ENCODE measurements at places on chromosomes 13 and 19.
A peak's percentile ranks its signal among the peaks of the same experiment; 100 is the strongest.

DNA sequence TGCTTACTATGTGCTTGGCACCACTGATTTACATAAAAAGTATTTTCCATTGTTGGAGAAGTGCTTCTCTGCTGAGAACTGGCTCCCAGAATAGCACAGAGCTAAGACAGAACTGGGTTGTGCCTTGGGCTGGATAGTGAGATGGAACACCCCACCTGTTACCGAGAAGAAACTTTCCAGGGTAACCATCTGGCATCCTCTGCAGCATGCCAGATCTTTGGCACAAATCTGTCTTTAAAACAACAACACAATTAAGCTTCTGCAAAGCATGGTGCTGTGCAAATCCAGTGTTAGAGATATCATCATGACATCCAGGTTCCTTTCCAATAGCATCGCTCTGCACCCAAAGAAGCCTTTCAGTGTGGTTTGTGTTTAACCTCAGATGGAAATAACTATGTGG, 202.5 kb upstream of the RFC3 start:
- no peak overlapping the region for H3K4me3 ChIP-seq
- peaks cover 3% of the 10 kb centered on the region for H3K4me1 ChIP-seq
- H3K27me3 ChIP-seq = no peaks in the 10 kb centered on the region
- H3K36me3 ChIP-seq = no peaks in the 10 kb centered on the region

DNA sequence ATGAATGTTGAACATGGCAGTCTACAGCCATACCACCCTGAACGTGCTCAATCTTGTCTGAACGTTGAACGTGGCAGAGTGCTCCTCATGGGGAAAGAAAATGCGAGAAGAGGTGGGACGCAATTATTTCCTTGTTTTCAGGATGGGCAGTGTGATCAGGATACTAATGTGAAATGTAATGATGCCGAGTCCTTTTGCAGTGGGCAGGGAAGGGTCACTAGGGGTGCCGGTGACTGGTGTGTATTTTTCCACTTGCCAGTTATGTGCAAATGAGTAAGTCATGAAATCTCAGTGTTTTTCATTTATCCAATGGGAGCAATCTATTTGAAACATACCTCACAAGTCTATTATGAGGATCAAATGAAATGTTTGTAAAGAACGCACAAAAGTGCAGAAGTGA, 84.8 kb downstream of the LNX2 start:
- no peaks in the 10 kb centered on the region for H3K4me1 ChIP-seq
- H3K36me3 ChIP-seq = no peaks in the 10 kb centered on the region
- no peak for DNase-seq

- DNase-seq = no peak
- H3K27me3 ChIP-seq = no peaks in the 10 kb centered on the region
- peaks cover 42% of the 10 kb centered on the region for H3K36me3 ChIP-seq
- no peak overlapping the region for H3K4me3 ChIP-seq
- H3K4me1 ChIP-seq = peaks cover 16% of the 10 kb centered on the region
Measured at GRCh38 chr19:5132206-5132560, 163.3 kb downstream of the KDM4B start.

DNA sequence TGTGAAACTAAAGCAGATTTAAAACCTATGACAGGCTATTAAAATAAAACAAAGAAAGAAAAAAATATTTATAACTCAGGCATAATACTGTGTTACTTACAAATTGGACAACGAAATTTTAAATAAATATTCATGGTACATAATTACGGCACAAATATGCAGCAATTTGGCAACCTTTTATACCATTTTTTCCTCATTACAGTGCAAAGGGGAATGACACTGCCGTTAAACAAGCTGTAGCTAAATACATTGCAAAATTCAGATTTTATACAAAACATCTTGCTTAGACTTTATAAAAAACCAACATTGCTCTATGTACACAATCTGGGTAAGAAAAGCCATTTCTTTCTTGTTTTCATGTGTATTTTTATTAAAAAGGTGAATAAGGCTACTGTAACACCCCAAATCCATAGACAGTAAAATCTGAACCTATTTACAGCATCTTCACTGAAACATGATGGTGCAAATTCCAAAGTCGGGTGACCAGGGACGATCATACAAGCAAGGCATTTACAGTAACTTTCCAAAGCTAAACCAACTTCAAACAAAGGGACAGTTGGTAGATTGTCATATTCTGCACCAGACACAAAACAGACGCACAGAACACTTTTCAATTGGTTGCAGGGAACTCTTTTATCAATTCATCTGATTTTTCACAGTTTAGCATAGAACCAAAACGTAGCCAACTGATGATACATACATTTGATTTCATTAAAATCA, 45.5 kb downstream of the EFNB2 start:
- no peaks in the 10 kb centered on the region for H3K27me3 ChIP-seq
- DNase-seq = no peak
- peaks cover 14% of the 10 kb centered on the region for H3K36me3 ChIP-seq
- no peak overlapping the region for H3K27ac ChIP-seq
- H3K4me3 ChIP-seq = no peak overlapping the region

DNA sequence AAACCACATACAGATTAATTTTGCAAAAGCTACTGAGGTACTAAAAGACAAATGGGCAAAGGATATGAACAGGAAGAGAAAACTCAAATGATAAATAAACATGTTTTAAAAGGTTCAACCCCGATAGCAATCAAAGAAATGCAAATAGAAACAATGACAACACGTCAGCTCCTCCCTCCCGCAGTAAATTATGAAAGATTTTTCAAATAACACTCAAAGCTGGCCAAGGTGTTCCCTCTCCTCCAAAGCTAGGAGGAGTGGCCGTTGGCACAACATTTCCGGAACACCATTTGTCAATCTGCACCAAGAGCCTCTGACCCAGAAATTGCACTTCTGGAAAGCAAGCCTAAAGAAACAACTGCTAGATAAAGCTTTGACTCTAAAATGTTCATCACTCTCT, 28.3 kb downstream of the INSR start:
- H3K36me3 ChIP-seq = peaks cover 10% of the 10 kb centered on the region
- H3K4me3 ChIP-seq = no peak overlapping the region
- no peaks in the 10 kb centered on the region for H3K27me3 ChIP-seq
- H3K27ac ChIP-seq = no peak overlapping the region

- H3K27ac ChIP-seq = no peak overlapping the region
- no peak overlapping the region for H3K4me3 ChIP-seq
- no peak for DNase-seq
- no peaks in the 10 kb centered on the region for H3K4me1 ChIP-seq
- no peaks in the 10 kb centered on the region for H3K36me3 ChIP-seq
Measured at GRCh38 chr13:92297971-92298942, 899.8 kb downstream of the GPC5 start.

- H3K36me3 ChIP-seq = peaks cover 16% of the 10 kb centered on the region
- H3K27me3 ChIP-seq = no peaks in the 10 kb centered on the region
- no peak for DNase-seq
- no peak overlapping the region for H3K27ac ChIP-seq
- no peak overlapping the region for H3K4me3 ChIP-seq
- H3K4me1 ChIP-seq = peaks cover 2% of the 10 kb centered on the region
Measured at GRCh38 chr19:33086955-33087354, 6.0 kb downstream of the GPATCH1 start.

GRCh38 chr13:22486490-22486889, 694.3 kb upstream of the SGCG start:
- no peak for DNase-seq
- no peaks in the 10 kb centered on the region for H3K4me1 ChIP-seq
- H3K27me3 ChIP-seq = no peaks in the 10 kb centered on the region
- no peak overlapping the region for H3K27ac ChIP-seq
- H3K36me3 ChIP-seq = no peaks in the 10 kb centered on the region

DNA sequence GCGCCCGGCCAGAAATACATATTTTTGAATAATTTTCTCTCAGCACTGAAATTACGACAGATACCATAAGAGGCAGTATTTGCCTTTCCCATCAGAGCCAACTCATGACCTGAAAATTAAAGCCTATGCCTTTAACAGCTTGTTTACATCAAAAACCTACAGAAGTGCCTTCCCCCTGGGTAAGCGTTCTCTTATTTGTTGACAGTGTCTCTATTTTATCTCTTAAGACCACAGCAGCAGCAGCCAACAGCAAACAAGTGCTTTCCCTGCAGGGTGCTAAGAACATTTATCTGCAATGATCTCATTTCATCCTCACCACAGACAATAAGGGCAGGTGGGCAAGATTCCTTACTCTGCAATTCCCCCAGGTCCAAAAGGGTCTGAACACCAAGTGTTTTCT, 6.0 kb downstream of the AKAP8L start:
- H3K4me1 ChIP-seq = peaks cover 11% of the 10 kb centered on the region
- peaks cover 22% of the 10 kb centered on the region for H3K36me3 ChIP-seq
- H3K4me3 ChIP-seq = no peak overlapping the region
- H3K27ac ChIP-seq = no peak overlapping the region
- DNase-seq = no peak
- H3K27me3 ChIP-seq = no peaks in the 10 kb centered on the region

GRCh38 chr13:46332772-46333171, 54.3 kb downstream of the RUBCNL start:
- DNase-seq = no peak
- no peak overlapping the region for H3K4me3 ChIP-seq
- H3K4me1 ChIP-seq = no peaks in the 10 kb centered on the region
- H3K36me3 ChIP-seq = no peaks in the 10 kb centered on the region

- no peaks in the 10 kb centered on the region for H3K36me3 ChIP-seq
- H3K4me3 ChIP-seq = no peak overlapping the region
- no peaks in the 10 kb centered on the region for H3K27me3 ChIP-seq
- peaks cover 3% of the 10 kb centered on the region for H3K4me1 ChIP-seq
- no peak overlapping the region for H3K27ac ChIP-seq
Measured at GRCh38 chr13:37364007-37364406, 234.6 kb downstream of the POSTN start.

DNA sequence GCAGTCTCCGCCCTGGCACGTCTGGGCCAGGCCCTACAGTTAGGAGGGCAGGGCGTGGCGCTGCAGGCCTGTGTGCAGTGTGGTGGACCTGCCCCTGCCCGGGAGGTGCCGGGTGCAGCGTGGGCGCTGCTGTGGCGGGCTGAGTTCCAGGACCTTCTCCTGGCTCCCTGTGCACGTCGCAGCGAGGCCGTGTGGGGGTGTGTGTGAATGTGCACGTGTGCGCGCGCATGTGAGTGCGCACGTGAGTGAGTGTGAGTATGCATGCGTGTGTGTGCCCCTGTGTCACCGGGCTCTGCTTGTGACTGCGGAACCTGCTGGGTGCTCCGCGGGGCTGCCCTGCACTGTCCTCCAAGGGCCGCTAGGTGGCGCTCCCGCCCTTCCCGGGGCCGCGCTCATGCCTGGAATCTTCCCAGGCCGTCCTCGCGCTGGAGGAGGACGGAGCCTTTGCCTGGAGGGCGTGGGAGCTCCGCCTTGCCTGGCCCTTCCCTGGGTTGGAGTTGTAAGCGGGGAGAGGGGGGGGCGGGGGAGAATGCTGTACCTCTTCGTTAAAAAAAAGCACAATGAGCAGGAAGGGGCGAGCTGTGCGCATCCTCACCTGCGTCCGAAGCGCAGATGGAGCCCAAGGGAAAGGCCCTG, 79.3 kb downstream of the KDM4B start:
- no peak overlapping the region for H3K4me3 ChIP-seq
- H3K27ac ChIP-seq = no peak overlapping the region
- DNase-seq = peak; percentile 67

DNA sequence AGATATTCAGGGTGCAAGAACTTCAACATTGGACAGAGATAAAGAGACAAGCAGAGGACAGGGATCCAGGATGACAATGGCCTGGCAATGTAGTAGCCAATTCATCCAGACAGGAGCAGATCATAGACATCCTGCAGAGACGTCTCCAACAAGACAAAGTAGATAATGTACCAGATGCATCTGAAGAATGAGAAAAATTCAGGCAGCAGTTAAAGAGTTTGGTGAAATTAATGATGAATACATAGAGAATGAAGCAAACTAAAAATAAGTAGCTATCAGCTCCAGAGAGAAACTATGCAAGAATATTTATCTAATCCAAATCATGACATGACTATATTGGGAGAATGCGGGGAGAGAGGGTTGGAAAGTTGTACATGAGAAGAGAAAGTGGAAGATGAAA, 278.4 kb upstream of the DACH1 start:
- H3K36me3 ChIP-seq = no peaks in the 10 kb centered on the region
- no peaks in the 10 kb centered on the region for H3K4me1 ChIP-seq
- no peak overlapping the region for H3K27ac ChIP-seq
- no peak overlapping the region for H3K4me3 ChIP-seq
- no peaks in the 10 kb centered on the region for H3K27me3 ChIP-seq

DNA sequence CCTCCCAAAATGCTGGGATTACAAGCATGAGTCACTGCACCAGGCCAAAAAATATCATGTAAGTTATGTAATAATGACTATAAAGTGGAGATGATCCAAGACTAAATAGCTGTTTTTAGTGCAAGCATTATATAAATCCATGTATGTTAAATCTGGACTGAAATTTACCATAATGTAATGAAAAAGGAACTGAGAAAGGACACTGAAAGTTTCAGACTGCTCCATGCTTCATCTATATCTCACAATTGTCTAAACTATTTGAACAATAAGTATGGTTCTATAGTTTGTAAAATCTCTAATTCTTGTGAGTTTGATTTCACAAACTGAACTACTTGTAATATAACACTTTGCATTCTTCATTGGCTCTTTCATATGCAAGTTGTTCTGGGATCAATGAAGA, 2299.5 kb downstream of the PCDH9 start:
- H3K4me3 ChIP-seq = no peak overlapping the region
- DNase-seq = no peak
- no peak overlapping the region for H3K27ac ChIP-seq
- H3K27me3 ChIP-seq = no peaks in the 10 kb centered on the region
- no peaks in the 10 kb centered on the region for H3K36me3 ChIP-seq

DNA sequence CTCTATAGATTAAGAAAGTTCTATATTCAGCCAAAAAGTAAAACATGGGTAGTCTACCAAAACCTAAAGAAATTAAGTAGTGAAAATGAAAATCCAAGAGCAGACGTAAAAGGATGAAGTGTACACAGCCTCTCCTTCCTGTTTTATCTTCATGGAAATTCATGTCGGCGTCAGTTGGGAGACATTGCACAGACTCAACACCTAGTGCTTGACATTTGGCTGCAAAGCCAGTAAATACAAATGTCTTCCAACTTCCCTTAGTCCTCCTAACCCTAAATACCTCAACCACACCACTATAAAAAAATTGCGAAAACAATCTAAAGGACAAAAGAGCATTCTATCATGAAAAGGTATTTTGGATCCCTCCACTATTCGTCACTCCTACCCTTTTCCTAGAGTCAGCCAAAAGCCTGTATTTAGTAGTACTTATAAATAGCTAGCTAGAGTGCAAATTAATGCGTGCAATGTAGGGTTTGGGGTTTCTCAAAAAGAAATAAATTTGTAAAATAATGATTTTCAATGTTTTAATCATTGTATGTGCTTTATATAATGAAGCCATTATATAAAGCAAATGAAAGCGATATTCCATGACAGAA, 56.4 kb upstream of the TRPC4 start:
- no peak for DNase-seq
- no peaks in the 10 kb centered on the region for H3K27me3 ChIP-seq
- H3K36me3 ChIP-seq = no peaks in the 10 kb centered on the region
- H3K4me1 ChIP-seq = no peaks in the 10 kb centered on the region

DNA sequence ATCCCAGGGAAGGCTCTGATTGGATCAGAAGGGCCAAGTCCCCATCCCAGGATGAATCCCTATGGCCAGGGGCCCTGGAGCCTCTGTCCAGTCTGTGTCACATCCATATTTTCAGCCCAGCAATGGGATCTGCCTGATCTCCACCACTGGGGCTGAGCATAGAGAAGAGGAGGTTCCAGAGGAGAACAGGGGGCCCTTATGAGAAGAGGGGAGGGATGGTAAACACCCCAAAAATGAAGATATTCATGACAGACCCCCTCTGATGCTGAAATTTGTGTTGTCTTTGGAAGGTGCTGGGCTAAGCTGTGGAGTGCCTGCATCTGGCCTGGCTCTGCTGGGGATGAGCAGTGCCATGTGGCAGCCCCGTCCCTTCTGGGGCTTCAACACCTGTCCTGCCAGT, 14.5 kb downstream of the KLHL26 start:
- no peak for DNase-seq
- no peaks in the 10 kb centered on the region for H3K36me3 ChIP-seq
- H3K27me3 ChIP-seq = no peaks in the 10 kb centered on the region

All from IMR-90 (cell line).